ENCODE measurements at places on chromosomes 6 and 20. TPM values are rescaled to one million over a fixed set of nuclear protein-coding genes. Genes with fewer than 3 reads are reported as not detected.

Gene PHACTR3
- total RNA-seq: not detected

Gene GRM4
- not detected for total RNA-seq

Gene RMND1
- 18.5 TPM for total RNA-seq

- H3K36me3 ChIP-seq: peaks cover 25% of the 10 kb centered on the region
- H3K4me1 ChIP-seq: peaks cover 49% of the 10 kb centered on the region
- H3K4me3 ChIP-seq: peak overlapping the region; percentile 97
- DNase-seq: peak; percentile 31
Observed at GRCh38 chr6:43171707-43172103, 636 bp downstream of the SRF start.

DNA sequence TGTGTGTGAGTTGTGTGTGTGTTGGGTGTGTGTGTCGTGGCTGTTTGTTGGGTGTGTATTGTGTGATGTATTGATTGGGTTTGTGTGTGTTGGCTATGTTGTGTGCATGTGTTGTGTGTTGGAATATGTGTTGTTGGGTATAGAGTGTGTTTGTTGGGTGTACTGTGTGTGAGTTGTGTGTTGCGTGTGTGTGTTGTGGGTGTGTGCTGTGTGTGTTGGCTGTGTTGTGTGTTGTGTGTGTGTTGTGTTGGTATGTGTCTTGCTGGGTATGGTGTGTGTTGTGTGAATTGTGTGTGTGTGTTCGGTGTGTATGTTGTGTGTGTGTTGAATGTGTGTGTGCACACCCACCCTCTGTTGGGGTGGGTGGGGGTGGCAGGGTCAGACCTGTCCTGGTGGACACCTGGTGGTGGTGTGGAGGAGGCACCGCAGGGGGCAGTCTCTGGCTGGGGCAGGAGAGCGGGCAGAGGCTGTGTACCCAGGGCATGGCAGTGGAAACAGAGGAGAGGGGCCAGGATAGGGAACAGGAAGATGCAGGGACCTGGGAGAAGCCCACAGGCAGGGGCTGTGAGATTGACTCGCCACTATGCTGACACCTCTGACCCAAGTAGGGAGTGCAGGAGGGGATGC, 25.5 kb upstream of the PXDC1 start:
- DNase-seq: no peak
- H3K4me1 ChIP-seq: no peaks in the 10 kb centered on the region
- no peak overlapping the region for H3K4me3 ChIP-seq
- H3K27me3 ChIP-seq: no peaks in the 10 kb centered on the region
- no peak overlapping the region for H3K27ac ChIP-seq

DNA sequence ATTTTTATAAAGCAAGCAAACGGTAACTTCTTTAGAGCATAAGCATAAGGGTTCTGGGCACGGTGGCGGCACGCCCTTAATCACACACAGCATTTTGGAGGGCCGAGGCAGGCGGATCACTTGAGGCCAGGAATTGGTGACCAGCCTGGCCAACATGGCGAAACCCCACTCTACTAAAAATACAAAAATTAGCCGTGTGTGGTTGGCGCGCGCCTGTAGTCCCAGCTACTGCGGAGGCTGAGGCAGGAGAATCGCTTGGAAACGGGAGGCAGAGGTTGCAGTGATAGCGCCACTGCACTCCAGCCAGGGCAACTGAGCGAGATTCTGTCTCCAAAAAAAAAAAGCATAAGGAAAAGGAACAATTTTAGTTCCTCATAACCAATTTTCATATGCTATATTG, 2.6 kb downstream of the SENP6 start:
- peak overlapping the region; percentile 92 for H3K27ac ChIP-seq
- DNase-seq: no peak
- peaks cover 65% of the 10 kb centered on the region for H3K4me1 ChIP-seq
- no peaks in the 10 kb centered on the region for H3K27me3 ChIP-seq
- H3K36me3 ChIP-seq: peaks cover 25% of the 10 kb centered on the region

All from activated CD4-positive, alpha-beta T cell treated with anti-CD3 and anti-CD28 coated beads, Interleukin-2, amount 10 ng/mL, durations not matched to agents 7 days and 5 days (primary cell).